ENCODE measurements at places on chromosomes 3 and 15. TPM values are rescaled to one million over a fixed set of nuclear protein-coding genes. Genes with fewer than 3 reads are reported as not detected.

Gene FOXL2NB
- total RNA-seq: 5.1 TPM

Gene HTR3E
- not detected for total RNA-seq

GRCh38 chr3:11195201-11195600, 40.9 kb downstream of the HRH1 start:
- H3K4me3 ChIP-seq: no peak overlapping the region
- no peak for DNase-seq
- H3K27ac ChIP-seq: no peak overlapping the region
- H3K4me1 ChIP-seq: peaks cover 16% of the 10 kb centered on the region

- H3K27me3 ChIP-seq: no peaks in the 10 kb centered on the region
- peaks cover 3% of the 10 kb centered on the region for H3K36me3 ChIP-seq
- H3K4me1 ChIP-seq: peaks cover 17% of the 10 kb centered on the region
- no peak overlapping the region for H3K4me3 ChIP-seq
- no peak for DNase-seq
Observed at GRCh38 chr3:160828880-160829279, 72.8 kb downstream of the PPM1L start.

DNA sequence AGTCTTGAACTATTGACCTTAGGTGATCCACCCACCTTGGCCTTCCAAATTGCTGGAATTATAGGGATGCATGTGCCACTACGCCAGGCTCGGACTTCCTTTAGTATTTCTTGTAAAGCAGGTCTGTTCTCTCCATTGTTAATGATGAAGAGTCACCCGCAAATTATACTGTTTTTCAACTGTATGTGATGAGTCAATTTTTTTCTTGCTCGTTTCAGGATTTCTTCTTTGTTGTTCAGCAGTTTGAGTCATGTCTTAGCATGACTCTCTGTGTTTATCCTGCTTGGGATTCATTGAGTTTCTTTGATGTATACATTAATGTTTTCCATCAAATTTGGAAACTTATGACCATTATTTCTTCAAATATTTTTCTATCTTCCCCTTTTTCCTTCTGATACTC, 28.9 kb downstream of the GRAMD1C start:
- no peak overlapping the region for H3K4me3 ChIP-seq
- DNase-seq: no peak
- H3K36me3 ChIP-seq: peaks cover 4% of the 10 kb centered on the region
- no peaks in the 10 kb centered on the region for H3K4me1 ChIP-seq
- H3K27ac ChIP-seq: no peak overlapping the region

- no peak overlapping the region for H3K4me3 ChIP-seq
- no peak for DNase-seq
- H3K27ac ChIP-seq: no peak overlapping the region
- H3K27me3 ChIP-seq: no peaks in the 10 kb centered on the region
- H3K4me1 ChIP-seq: 0 out of 2 replicates have a peak, but pooled peaks cover 3% of the 10 kb centered on the region
Observed at GRCh38 chr3:106683953-106684620, 693.2 kb upstream of the CCDC54 start.

GRCh38 chr15:67181221-67181639, 73.2 kb downstream of the AAGAB start:
- no peak for DNase-seq
- H3K27ac ChIP-seq: no peak overlapping the region
- H3K4me1 ChIP-seq: peaks cover 8% of the 10 kb centered on the region
- no peaks in the 10 kb centered on the region for H3K27me3 ChIP-seq
- peaks cover 16% of the 10 kb centered on the region for H3K36me3 ChIP-seq

DNA sequence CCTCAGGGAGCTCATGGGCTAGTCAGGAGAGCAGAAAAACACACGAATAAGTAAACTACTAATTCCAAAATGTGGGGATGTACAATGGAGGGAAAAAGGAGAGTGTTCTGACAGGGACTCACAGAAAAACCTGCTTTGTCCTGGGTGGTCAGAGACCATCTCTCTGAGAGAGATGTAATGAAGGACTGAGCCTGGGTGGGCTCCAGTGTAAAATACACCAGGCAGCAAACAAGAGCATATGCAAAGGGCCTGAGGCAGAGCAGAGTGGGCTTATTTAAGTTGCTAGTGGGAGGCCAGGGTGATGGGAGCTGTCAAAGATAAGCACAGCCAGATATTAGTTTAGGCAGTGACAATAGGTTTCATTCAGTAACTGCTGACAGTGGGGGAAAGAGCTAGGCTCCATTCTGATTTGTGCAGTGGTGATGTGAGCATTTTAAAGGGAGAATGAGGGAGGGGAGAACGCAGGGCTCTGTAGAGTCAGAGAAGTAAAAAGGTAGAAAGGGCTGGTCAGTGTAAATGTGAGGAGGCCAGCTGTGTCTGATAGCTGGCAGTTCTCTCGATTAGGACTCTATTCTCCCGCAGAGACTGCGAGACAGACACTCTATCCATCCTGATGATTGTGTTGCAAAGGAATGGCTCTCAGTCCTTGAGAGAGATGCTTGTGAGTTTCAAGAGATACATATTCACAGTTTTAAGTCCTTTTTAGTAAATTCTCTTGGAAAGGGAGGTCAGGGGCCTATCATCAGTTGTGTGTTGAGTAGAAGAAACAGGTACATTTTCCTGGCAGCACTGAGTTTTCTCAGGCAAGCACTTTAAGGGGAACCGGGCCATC, 3.5 kb downstream of the TF start:
- no peak overlapping the region for H3K4me3 ChIP-seq
- H3K36me3 ChIP-seq: no peaks in the 10 kb centered on the region
- H3K4me1 ChIP-seq: peaks cover 5% of the 10 kb centered on the region
- H3K27ac ChIP-seq: no peak overlapping the region
- H3K27me3 ChIP-seq: peaks cover 33% of the 10 kb centered on the region
- DNase-seq: no peak

DNA sequence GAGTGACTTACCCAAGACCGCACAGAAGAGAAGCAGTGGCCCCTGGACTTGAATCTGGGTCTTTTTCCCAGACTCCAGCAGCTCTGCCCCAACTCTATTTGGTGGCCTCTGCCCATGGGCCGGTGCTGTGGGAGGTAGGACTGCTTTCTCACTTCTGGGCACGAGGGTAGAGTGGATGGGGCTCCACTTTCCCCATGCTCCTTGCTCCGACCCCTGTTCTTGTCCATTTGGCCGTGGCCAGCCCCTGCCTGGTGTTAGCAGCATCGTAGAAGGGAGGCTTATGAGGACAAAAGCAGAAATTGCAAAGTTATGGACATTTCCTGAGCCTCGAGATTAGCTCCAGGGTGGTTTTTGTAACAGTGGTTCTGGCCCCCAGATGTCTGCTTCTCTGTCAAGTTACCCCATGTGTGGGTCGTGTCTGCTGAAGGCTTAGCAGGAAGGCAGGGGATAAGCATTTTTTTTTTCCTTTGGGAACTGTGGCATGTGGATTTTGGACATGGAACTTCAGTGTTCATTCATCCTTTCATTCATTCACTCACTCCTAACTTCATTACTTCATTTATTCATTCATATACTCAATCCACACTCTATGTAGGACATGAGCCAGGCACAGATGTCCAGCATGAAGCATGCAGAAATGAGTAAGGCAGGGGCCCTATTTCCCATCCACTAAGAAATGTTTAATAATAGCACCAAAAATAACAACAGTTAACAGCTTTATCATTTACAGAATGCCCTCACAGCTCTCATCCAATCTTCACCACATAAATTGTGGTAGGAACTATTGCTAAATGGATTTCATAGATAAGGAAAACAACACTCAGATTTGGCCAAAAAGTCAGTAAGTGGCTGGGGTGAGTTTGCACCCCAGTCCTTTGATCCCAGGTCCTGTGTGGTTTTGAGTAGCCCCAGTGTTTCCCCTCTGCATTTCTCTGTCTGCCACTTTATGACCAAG, 180.5 kb downstream of the OPA1 start:
- H3K27me3 ChIP-seq: peaks cover 31% of the 10 kb centered on the region
- peaks cover 6% of the 10 kb centered on the region for H3K36me3 ChIP-seq
- no peak overlapping the region for H3K4me3 ChIP-seq

DNA sequence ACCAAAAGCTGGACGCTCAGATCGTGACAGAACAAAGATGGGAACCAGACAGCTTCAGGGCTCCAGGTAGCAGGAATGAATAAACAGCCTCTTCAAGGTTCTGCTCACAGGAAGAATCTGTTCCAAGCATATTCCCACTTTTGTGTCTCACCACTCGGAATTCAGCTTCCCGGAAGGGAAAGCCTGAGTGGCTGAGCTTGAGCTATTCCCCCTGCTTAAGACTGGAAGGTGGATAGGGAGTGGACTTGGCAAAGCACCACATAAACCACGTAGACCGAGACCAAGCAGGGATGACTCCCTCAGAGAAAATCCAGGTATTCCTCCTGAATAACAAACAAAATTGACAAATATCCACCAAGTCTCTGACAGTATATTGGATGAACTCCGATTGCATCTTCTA, 180.2 kb upstream of the NR2F2 start:
- DNase-seq: no peak
- H3K27ac ChIP-seq: no peak overlapping the region
- H3K36me3 ChIP-seq: no peaks in the 10 kb centered on the region
- no peak overlapping the region for H3K4me3 ChIP-seq
- H3K4me1 ChIP-seq: 0 out of 2 replicates have a peak, but pooled peaks cover 7% of the 10 kb centered on the region

- H3K36me3 ChIP-seq: no peaks in the 10 kb centered on the region
- H3K27ac ChIP-seq: no peak overlapping the region
- no peaks in the 10 kb centered on the region for H3K27me3 ChIP-seq
- no peak overlapping the region for H3K4me3 ChIP-seq
Observed at GRCh38 chr15:39125904-39126303, 455.0 kb upstream of the THBS1 start.

GRCh38 chr3:112817271-112817670, 29.4 kb downstream of the CD200R1L start:
- no peaks in the 10 kb centered on the region for H3K27me3 ChIP-seq
- H3K27ac ChIP-seq: no peak overlapping the region
- H3K4me3 ChIP-seq: no peak overlapping the region
